ENCODE measurements at places on chromosomes 12 and 14. TPM values are rescaled to one million over a fixed set of nuclear protein-coding genes. Genes with fewer than 3 reads are reported as not detected.

Gene CLBA1
- 12.5 TPM for total RNA-seq

Gene TRHDE
- 0.74 TPM for total RNA-seq

Gene SERPINA5
- total RNA-seq = not detected

Gene SOX5
- not detected for total RNA-seq

Gene GDF11
- 7.5 TPM for total RNA-seq

DNA sequence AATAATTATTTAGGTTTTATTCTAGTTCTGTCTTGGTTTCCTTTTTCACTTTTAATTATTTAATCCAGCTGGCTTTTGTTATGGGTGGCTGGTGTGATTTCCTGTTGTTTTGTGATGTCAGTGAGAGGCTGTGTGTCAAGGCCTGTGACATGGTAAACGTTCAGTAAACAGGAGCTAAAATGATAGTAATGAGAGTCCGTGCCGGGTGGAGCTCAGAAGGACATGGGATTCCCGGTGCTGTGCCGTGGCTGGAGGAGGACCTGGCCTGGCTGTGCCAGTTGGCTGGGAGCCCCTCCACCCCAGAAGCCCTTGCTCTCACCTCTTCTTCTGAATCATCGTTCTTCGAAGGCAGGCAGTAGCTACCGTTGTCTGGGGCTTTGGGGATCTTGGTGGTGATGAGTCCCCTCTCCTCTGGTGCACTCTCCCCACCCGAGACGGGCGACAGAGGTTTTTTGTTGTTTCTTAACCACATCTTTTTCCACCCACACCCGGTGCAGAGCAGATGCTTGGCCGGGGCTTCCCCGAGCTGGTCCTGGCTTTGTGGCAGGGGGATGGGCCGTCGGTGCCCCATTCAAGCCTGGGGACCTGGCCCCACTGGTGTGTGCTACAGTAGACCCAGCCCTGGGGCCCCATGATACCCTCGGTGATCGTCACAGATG lies 29.1 kb downstream of the SH2B3 start:
- H3K4me1 ChIP-seq = peaks cover 34% of the 10 kb centered on the region
- no peaks in the 10 kb centered on the region for H3K36me3 ChIP-seq
- H3K27me3 ChIP-seq = no peaks in the 10 kb centered on the region
- H3K27ac ChIP-seq = no peak overlapping the region
